ENCODE measurements at places on chromosomes 2 and 18.

- DNase-seq, result peak; percentile 22
Observed at GRCh38 chr2:160278879-160279177, 78.8 kb upstream of the ITGB6 start.

- DNase-seq, result no peak
Observed at GRCh38 chr2:232454630-232455029, 1.3 kb upstream of the ALPI start.

GRCh38 chr2:200318940-200319435, 12.5 kb downstream of the SPATS2L start:
- DNase-seq, result no peak

GRCh38 chr2:14752295-14752694, 119.8 kb downstream of the LRATD1 start:
- no peak for DNase-seq

DNA sequence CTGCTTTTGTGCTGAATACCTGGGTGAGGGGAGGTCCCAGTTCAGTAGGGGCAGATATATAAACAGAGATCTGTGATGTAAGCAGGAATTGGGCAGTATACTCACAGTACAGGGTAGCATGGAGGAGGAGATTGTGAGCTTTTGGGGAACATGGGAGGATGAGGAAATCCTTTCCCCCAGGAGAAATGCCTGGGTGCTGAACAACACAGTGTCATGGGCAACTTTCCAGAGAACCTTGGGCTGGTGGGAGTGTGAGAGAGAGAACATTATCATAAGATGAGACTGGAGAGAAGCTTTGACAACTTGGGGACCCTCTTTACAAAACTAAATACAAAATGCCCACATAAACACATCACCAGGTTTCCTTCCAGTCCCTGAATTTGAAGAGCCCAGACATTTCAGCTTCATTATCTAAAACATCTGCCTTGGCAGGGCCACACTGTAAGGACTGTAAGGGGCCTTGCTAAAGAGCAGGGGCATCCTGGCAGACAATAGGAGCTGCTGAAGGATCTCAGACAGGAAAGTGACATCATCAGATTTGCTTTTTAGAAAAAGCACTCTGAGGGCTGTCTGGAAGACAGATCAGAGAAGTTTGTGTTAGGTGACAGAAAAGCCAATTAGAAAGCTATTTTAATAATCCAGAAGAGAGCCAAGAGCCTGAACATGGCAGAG, 303.1 kb upstream of the FBXO11 start:
- no peak for DNase-seq

GRCh38 chr18:55236150-55236931, 277.1 kb upstream of the CCDC68 start:
- DNase-seq, result peak; percentile 43

- DNase-seq, result peak; percentile 61
Observed at GRCh38 chr18:12038082-12038638, 55.5 kb upstream of the ANKRD62 start.

DNA sequence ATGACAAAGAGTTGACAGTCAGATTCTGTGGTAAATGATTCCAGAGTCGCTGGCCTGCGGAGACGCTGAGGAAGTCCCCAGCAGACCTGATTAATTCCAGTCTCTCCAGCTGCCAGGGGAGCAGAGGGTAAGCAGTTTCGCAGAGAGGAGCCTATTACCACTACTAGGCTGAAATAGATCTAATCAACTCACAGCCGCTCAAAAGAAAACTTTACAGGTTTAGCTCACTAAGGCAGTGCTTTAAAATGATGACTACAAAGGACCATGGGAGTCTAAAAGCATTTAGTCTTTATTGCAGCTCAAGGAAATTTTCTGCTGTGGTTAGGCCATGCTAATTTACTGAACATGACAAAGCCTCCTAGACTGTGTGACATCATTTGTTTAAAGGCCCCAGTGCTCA, 445.6 kb upstream of the POU3F3 start:
- no peak for DNase-seq

DNA sequence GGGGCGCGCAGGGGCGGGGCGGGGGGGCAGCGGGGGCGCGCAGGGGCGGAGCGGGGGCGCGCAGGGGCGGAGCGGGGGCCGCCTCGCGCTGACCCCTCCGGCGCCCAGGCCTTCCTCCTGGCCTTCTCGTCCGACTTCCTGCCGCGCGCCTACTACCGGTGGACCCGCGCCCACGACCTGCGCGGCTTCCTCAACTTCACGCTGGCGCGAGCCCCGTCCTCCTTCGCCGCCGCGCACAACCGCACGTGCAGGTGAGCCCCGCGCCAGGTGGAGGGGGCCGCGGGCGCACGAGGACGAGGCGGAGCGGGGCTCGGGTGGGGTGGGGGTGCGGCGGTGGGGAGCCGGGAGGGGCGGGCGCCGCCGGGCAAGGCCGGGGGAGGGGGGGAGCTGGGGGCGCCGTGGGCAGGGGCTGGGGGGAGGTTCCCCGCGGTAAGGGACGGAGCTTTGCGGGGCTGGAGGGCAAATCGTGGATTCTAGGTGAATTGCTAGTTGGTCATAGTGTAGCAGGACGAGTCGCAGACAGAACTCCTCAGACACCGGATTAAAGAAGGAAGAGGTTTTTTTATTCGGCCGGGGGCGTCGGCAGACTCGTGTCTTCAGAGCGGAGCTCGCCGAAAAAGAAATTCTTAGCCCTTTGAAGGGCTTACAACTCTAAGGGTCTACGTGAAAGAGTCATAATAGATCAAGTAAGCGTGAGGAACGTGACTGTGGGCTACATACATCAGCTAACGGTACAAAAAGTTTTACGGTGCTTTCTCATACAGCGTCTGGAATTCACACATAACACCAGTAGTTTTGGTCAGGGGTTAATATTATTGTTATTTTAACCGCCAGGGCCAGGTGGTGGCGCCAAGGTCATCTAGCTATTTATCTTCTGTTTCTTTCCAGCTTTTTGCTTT, 29.9 kb downstream of the ANO7 start:
- peak; percentile 42 for DNase-seq

GRCh38 chr2:21501376-21502027, 377.7 kb downstream of the TDRD15 start:
- no peak for DNase-seq

DNA sequence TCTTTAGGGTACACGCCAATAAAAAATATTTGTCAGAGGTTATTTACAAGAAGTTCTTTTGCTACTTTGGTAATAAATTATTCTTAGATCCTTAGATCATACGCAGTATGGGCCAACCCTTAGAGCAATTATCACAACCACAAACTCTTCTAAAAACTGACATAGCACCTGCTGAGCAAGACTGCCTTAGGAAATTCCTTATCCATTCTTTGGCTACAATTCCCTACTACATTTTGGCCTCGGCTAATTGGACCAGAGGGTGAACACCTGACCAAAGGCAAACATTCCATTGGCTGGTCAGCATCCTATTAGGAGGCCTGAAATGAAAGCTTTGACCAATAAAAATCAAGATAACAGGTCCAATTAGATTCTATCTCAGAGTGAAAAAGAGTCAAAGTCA, 147.6 kb upstream of the CCDC68 start:
- no peak for DNase-seq

GRCh38 chr2:112839407-112840067, 3.0 kb upstream of the IL1B start:
- peak; percentile 82 for DNase-seq

DNA sequence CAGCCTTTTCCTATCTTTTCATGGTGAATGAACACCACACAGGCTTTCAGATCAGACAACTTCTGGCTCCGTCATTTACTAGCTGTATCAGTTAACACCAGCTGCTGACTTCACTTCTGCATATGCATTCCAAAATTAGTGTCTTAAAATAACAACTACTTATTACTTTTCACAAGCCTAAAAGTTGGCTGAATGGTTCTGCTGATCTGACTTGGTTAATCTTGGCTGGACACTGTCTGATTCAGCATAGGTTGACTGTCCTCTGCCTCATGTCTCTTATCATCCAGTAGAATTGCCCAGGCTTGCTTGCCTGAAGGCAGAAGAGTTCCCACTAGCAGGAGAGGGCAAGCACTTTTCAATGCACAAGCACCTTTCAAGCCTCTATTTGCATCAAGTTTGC, 72.7 kb downstream of the MARCHF4 start:
- DNase-seq, result no peak

DNA sequence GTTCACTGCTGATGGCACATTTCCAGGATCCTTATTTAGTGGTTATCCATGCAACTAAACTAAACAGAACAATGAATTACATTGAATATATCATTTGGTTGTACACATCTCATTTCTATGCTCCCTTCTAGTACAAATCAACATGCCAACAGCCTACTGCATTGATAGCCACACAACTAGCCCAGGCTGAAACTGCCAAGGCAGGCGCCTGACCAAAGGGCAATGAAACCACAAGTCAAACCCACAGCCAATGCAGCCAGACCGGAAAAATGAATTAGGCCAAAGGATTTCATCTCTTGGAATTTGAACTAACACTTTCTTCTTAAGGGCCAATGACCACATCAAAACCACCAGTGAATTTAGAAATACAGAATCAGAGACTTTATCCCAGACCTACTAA, 196.4 kb downstream of the NOL4 start:
- DNase-seq, result no peak

GRCh38 chr2:26462100-26462499, 15.8 kb downstream of the OTOF start:
- no peak for DNase-seq

GRCh38 chr2:19883486-19883885, 18.3 kb downstream of the TTC32 start:
- DNase-seq, result no peak

GRCh38 chr2:147141930-147142329, 702.9 kb upstream of the ACVR2A start:
- DNase-seq, result no peak

- DNase-seq, result no peak
Observed at GRCh38 chr18:27865431-27865830, 311.5 kb downstream of the CDH2 start.

- peak; percentile 74 for DNase-seq
Observed at GRCh38 chr2:3242747-3243369, 134.8 kb downstream of the EIPR1 start.

DNA sequence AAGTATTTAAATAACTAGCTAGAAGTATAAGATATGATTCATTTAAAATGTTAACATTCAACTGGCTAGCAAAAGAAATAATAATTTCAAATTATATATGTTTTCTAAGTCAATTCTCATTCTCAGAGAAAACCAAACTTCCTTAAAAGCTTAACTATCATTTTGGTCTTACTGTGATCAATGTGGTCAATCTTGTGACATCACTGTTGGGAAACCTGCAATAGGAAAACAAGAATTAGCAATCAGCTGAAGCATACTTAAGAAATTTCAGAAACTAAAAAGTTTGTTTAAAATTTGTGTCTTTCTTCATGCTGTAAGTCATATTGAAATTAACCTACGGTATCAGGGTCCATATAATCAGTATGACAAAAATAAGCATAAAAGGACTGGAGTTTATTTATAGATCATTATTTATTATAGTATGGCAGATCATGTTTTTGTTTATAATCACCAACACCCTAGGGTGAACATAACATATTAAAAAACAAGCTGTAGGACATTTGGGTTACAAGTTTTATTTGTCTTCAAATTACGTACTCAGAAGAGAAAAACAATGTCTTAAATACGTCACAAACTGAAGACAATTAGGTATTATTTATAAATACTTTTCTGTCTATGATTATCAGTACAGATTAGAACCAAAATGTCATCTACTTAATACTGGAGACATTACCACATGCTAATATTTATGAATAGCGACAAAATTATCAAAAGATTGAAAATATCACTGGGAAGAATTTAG, 60.5 kb downstream of the BAZ2B start:
- DNase-seq, result peak; percentile 74

GRCh38 chr2:226180281-226180884, 619.2 kb downstream of the IRS1 start:
- no peak for DNase-seq

- peak; percentile 4 for DNase-seq
Observed at GRCh38 chr2:236607471-236608187, 38.0 kb downstream of the ACKR3 start.

DNA sequence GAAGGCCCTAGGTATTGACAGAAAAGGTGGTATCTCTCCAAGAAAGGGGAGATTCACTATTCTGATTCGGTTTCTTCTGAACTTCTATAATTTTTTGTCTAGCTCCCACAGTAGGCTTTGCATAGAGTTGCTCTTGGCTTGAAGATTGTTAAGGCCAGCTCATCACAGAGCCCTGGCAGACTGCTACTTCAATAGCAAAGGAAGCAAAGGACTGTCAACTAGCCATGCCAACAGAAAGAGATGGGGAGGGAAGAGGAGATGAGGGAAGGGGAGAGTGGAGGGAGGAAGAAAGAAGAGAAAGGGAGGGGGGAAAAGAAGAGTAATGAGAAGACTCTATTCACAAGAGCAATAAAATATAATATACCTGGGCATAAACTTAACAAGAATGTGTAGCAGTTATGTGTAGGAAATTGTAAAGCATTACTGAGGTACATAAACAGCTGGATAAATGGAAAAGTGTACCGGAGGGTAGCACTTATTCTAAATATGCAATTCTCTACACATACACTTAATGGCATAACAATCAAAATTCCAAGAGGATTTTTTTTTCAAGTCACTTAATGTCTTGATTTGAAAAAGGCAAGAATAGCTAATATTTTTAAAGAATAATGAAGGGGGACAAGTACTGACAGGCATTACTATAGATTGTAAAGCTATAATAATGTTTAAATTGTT, 102.5 kb downstream of the LOXHD1 start:
- no peak for DNase-seq

DNA sequence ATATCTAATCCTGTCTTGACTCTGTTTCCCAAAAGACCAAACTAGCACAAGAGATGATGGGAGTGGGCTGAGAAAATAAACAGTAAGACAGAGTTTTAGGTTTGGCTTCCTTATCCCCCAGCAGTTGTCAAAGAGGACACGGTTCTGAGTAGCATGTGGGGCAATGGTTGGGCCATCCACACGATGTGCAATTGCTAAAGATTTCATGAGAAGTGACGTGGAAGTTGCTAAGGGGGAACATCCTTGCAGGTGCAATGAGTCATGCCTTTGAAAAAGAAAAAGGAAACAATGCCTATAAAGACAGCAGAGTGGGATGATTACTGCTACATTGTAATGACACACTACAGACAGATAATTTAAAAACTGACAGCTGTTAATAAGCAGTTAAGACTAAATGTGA, 1395.8 kb downstream of the LRP1B start:
- DNase-seq, result no peak

DNA sequence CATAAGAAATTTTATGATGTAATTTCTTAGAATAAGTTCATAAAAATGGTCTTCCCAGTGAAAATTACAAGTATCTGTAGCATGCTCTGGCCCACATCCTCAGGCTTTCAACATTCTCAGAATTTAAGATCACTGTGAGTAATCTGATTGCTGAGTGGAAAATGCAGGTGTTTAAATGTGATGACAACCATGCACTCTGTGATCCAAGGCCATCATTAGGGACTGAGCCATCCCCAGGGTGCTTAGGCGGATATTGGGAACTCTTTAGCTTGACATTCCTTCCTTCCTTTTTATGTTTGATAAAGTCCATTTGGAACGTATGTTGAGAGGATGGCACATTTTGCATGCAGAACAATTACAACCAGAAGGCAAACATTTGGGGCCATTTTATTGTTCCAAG, 95.5 kb downstream of the ARL4C start:
- DNase-seq, result no peak

Data from inflammatory macrophage (primary cell).